Activated CD4-positive, alpha-beta T cell treated with anti-CD3 and anti-CD28 coated beads, Interleukin-2, amount 50 U/mL, for 48 hours (primary cell): ENCODE measurements at places on chromosomes 6 and 20.

DNA sequence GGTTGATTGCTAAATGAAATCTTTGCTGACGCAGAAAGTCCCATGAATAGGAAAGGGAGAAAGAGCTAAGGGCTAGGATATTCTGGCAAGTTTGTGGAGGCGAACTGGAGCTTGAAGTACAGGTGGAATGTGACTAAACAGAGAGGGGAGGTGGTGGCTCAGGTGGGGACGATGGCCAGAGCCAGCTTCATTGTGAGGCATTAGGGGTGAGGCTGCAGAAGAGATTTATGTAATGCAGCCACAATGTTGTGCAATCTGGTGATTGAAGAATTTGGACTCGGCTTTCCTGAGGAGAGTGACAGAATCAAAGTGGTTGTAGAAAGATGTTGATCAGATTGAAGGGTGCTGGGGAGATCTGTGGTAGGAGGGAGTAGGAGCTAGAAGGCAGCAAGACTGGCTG lies 42.9 kb upstream of the SPACA1 start:
- DNase-seq: no peak

DNA sequence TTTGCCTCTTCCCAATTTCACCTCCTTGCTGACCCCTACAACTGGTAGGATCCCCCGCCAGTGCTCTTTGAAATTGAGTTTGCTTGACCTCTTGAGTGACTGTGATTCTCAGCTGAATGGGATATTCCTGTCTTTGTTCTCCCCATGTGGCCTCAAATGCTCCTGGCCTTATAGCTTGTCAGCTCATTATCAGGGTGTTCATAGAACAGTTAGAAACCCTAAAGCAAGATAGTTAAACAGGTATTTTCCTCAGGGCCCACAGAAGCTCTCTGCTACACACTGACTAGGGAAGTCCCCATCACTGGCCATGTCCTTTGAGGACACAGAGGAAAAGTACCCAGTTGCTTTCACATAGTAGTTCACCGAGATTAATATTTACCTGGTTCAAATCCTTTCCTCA lies 211.5 kb upstream of the DTNBP1 start:
- no peak for DNase-seq

GRCh38 chr20:18567739-18568091 lies 483 bp downstream of the SMIM26 start:
- DNase-seq: no peak

DNA sequence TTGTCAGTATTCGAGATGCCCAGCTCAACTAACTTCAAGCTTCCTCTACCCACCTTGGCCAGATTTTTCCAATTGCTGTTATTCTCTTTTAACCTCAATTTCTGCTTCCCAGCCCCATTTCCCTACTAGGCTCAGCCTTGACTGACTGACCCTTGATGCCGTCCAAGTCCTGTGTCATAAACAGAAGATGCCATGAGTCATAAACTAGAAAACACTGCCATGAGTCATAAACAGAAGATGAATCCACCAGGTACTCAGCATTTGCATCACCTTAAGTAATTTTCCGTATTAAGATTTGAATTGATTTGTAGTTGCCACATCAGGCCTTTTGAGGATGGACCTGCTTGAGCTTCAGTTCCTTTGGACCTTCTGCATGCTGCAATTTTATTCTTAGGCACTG lies 123.8 kb downstream of the FAM83B start:
- no peak for DNase-seq

GRCh38 chr6:91105532-91105931 lies 518.7 kb upstream of the MAP3K7 start:
- no peak for DNase-seq

DNA sequence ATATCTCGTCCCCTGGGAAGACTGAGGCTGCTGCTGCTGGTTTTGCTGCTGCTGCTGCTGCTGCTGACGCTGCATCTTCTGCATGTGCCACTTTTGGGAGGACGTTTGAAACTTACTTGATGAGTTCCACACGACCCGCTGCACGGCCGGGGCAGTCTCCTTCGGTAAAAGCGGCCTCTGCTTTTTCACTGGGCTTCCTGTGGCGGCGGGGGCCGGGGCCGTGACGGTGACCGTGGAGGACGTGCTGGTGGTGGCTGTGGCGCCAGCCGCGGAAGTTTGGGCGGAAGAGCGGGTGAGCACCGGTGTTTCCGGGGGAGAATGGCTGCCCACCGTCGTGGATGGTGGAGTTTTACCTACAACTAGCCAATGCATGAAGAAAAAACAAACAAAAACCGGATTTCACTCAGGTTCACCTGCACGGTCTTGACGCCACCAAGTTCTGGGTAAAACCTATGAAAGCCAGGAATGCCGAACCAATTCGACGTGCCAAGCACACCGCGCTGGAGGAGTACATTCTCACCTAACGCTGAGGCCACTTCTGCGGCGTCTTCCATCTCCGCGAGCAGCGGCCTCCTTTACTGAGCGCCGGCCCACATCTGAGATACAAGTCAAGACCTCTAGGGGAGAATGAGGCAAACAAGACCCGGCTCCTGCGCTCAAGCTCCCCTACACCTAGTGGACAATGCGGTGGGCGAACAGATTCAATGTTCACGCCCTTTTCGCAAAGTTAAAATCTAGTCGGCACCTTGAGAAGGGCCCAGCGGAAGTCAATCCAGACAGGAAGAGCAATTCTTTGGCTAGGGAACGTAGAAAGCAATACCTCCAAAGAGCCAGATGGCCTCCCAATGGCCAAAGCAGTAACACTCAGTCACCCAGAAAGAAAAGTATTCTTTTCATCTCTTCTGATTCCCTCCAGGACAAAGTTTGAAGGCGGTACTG lies 117.5 kb downstream of the ZMYND8 start:
- DNase-seq: no peak

DNA sequence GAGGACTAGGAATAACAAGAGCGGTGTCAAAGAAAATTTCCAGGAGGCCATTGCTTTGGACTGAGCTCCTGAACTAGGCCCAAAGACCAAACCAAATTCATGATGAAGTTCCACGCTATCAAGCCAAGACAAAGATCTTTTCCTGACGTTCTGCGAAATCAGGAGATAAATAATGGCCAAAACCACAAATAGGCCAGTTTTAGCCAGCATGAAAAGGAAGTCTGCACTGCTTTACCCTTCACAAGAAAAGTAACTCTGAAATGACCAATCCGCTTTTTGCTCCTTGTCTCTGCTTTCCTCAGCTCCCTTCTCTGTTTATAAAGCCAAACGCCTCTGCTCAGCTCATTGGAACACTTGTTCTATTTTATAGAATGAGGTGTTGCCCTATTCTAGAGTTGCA lies 6.7 kb downstream of the NCOA5 start:
- DNase-seq: no peak

DNA sequence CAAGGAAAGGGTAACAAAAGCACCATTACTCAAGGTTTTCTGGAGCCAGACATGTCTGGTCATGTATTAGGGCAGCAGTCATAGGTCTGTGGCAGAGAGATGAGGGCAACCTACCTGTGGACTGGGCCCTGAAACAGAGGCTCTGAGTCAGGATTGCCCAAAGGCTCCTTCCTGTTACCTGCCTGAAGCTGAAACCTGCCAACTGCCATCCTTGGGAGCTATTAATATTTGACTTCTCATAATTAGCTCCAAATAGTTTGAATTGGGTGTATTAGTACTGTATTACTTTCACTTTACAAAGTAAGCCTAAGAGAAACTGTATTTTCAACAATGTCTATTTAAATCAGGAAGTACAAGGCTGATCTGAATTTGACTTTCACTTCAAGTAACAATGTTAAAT lies 72.0 kb upstream of the TBX18 start:
- no peak for DNase-seq

DNA sequence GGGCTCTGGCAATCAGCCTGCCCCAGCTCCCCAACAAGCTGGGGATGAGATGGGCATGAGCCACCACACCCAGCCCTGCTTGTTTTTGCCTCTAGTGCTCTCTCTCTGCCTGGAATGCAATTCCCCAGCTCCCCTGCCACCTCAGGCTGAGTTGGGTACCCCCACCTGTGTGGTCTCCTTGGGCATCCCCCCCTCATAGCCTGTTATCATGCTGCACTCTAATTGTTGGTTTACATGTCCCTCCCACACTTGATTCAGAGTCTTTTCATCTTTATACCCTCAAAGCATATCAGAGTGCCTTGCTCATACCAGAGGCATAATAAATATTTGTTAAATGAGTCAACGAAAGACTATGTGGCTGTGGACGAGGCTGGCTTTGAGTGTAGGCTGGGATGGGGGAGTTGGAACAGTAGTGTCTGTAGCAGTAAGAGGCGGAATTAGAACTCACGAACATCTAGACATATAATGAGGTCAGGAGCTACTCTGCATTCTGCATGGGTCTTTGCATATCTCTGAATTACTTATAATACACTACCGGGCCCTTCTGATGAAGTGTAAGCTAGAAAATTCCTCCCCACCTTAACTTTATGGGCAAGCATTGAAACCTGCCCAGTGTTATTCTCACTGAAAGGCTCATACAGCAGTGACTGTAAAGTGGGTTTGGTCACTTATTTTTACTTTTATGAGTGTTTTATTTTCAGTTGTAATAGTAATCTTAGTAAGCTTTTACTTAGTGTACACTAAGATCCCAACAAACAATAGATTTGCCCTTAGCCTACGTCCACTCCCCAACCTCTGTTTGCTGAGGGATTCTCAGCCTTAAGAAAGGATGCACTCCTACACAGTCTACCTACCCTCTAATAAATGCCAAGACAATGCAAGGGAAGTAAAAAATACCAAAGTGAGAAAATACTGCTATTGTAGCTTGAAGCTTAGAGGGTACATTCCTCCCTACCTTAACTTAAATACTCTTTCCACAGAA lies 58.7 kb downstream of the EDN1 start:
- DNase-seq: no peak

- peak; percentile 93 for DNase-seq
Measured at GRCh38 chr20:266596-267562, 9.4 kb downstream of the DEFB132 start.

- no peak for DNase-seq
Measured at GRCh38 chr6:37142050-37142614, 27.8 kb upstream of the PIM1 start.

- no peak for DNase-seq
Measured at GRCh38 chr6:42165016-42165415, 8.1 kb upstream of the GUCA1A start.

GRCh38 chr6:14517516-14518105 lies 400.0 kb downstream of the CD83 start:
- DNase-seq: no peak

DNA sequence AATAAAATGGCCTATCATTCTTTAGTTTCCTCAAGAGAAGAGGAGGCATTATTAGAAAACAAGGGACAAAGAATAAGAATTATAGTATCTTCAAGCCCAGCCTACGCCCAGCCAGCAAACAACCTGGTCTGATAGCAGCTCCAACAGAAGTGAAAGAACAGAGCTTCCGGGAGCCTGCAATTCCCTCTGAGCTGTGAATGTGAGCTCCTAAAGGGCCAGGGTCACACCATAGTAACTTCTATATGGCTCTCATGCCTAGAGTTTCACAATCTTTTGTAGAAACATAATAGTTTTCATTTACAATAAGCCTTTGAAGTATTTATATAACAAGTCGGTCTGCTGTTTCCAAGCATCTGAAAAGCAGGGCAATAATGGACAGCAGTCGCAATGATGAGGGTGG lies 116.5 kb downstream of the SMLR1 start:
- DNase-seq: no peak

- no peak for DNase-seq
Measured at GRCh38 chr6:137519629-137520176, 25.5 kb upstream of the OLIG3 start.

DNA sequence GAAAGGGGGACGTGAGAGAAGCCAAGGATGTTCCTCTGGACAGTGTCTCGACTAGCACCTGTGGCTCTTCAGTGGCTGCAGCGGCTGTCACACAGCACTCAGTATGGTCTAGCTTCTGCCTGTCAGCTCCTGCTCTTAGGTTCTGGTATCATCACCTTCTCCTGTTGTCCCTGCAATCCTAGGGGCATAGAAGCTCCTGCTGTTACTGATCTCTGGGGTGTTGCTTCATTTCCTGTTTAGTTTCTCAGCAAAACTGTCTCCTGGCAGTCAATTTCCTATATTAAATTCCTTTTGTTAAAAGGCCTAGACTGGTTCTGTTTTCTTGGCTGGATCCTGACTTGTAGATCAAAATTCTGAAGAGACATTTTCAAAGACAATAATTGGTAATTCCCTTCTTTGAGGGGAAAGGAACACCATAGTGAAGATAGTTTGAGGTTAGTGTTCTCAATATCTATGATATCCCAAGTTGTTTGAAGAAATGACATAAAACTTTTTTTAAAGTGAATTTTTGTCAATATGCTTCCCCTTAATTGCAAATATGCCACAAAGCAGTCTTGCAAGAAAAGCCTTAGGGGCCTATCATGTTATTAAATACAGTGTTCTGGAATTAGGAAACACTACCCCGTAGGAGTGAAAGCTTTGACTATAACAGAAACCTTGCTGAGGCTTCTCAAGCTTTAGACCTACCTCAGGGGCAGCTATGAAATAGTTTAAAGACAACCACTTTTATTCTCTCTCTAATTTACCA lies 148.5 kb downstream of the KIF6 start:
- no peak for DNase-seq

GRCh38 chr6:100376103-100376502 lies 88.6 kb downstream of the SIM1 start:
- no peak for DNase-seq

- DNase-seq: no peak
Measured at GRCh38 chr20:3565851-3566250, 95.0 kb downstream of the ATRN start.

- DNase-seq: no peak
Measured at GRCh38 chr6:134217798-134218140, 100.1 kb downstream of the SGK1 start.

DNA sequence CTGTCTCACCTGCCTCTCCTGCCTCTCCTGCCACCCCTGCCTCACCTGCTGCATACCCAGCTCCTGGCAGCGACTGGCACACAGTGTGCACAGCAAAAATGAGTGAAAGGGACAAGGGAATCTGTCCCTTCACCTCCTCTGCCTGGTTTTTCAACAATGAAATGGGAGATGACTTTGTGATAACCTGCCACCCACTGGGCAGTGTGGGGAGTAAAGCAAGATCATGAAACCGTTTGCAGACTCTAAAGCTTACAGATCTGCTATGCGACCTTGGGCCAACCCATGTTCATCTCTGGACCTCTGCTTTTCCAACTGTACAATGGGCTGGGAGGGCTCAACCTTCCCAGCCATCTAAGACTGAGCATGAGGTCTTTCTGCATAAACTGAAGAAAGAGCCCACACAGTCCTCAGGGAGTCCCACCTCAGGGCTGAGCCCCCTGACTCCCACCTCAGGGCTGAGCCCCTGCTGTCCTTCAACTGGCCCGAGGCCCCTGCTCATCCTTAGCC lies 81.1 kb downstream of the RIPOR3 start:
- DNase-seq: no peak

DNA sequence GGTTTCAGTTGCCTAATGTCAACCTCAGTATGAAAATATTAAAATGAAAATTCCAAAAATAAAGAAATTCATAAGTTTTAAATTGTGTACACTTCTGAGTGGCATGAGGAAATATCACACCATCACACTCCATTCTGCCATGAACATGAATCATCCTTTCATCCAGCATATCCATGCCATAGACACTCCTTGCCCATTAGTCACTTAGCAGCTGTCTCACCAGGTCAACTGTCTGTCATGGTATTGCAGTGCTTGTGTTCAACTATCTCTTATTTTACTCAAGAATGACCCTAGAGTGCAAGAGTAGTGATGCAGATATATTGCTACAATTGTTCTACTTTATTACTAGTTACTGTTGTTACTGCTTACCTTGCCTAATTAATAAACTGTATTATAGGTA lies 712.4 kb downstream of the EPHA7 start:
- no peak for DNase-seq
